Body of pancreas (tissue), 4 donors: ENCODE measurements at places on chromosomes 11 and 22. TPM values are rescaled to one million over a fixed set of nuclear protein-coding genes. Genes with fewer than 3 reads are reported as not detected.

GRCh38 chr11:66188580-66188979 is 79.9 kb upstream of the RAB1B start:
- H3K4me3 ChIP-seq, result no peak overlapping the region
- peaks cover 1% of the 10 kb centered on the region for H3K36me3 ChIP-seq
- H3K27ac ChIP-seq, result no peak overlapping the region

- H3K36me3 ChIP-seq, result no peaks in the 10 kb centered on the region
- DNase-seq, result no peak
- H3K27ac ChIP-seq, result no peak overlapping the region
- no peaks in the 10 kb centered on the region for H3K4me1 ChIP-seq
- H3K4me3 ChIP-seq, result no peak overlapping the region
These were observed 203.9 kb upstream of the BLID start for GRCh38 chr11:122319691-122320620.

DNA sequence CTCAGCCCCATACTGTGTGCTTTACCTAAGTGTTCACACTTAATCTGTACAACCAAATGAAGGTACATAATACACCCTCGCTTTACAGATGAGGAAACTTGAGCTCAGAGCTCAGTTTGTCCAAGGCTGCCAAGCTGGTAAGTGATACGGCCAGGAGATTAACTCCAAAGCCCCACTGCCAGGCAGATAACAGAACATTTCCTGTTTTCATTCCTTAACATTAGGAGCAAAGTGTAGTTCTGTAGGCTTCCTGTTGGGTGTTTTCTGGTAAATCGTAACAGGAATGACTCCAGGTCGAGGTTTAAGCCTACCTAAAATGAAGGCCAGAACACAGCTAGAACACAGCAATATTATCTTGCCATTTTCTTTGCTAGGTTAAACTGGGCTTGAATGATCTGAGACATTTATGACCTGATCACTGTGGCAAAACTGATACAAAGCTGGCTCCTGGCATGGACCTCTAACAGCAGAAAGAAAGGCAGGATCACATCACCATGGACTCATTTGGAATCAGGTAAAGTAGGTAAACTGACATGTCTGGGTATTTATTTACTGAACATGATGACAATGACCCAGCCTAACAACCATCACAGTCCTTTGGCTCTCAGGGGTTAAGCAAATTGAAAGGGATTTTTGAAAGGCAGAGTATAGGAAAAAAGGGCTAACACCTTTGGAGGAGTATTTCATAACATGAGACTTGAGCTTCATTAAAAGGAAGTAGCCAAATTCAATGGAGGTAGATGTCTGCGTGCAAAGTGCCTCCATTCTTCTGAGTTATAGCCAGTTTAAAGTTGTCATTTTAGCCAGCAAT is 3.9 kb upstream of the NUP50 start:
- H3K4me3 ChIP-seq, result no peak overlapping the region
- H3K27ac ChIP-seq, result peak overlapping the region; percentile 77
- H3K27me3 ChIP-seq, result no peaks in the 10 kb centered on the region

NOX4 gene
- total RNA-seq, result 0.78 TPM

ANO9 gene
- 15.6 TPM for total RNA-seq

DNA sequence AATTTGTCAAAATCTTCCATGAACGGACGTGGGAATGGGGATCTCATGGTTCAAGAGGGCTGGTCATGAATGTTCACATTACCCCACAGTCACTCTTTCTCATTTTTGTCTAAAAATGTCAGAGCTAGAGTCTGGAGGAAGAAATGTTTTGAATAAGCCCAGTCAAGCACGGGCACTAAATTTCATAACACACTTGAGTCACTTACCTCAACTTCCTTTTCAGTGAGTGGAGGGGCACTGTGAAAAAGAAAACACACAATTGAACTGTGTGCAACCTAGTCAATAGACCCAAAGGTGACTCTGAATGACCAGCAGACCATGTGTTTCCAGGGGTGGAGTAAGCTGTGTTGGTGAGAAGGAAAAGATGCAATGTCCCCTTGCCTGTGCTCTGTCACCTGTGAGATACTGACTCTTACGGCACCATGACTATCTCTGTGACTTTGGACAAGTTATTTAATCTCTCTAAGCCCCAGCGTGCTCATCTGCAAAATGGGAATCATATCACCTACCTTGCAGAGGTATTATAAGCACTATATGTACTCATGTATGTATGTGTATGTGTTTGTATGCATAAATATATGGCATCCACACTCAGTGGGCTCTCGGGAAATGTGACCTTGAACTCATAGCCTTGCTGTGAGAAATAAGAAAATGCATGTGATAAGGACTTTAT is 38.2 kb upstream of the LYVE1 start:
- H3K4me1 ChIP-seq, result no peaks in the 10 kb centered on the region
- no peaks in the 10 kb centered on the region for H3K36me3 ChIP-seq
- no peak overlapping the region for H3K4me3 ChIP-seq
- peak; percentile 27 for DNase-seq

- H3K27me3 ChIP-seq, result no peaks in the 10 kb centered on the region
- H3K4me1 ChIP-seq, result no peaks in the 10 kb centered on the region
- H3K36me3 ChIP-seq, result no peaks in the 10 kb centered on the region
- no peak overlapping the region for H3K27ac ChIP-seq
These were observed 28.9 kb downstream of the ZNF214 start for GRCh38 chr11:6991227-6991626.

TOMT gene
- not detected for total RNA-seq

DNA sequence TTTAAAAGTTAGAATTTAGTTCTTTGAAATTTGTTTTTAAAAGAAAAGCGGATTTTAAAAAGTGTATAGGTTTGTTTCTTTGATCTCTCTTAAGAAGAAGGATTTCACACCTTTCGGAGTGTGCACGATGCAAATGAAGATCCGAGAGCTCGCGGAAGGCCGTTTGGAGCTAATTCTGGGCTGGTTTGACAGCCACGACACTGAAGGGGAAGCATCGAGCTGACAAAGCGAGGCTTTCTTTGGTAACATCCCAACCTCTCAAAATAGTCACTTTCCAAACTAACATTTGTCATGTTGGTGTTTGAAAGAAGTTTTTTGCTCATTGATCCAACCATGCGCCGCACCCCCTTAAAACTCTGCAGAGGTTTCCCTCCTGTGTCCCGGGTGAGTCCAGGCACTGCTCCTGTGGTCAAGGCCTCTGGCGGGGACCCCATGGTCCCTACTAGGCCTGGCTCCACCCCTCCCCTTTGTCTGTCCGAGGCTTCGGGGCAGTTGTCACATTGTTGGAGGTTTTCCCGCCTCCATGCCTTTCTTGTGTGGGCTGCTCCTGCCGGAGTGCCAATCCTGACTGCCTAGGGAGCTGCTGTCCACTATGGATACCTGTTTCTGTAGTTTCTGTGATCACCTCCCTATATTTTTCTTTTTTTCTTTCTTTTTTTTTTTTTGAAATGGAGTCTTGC is 39.7 kb downstream of the MPPED1 start:
- no peak for DNase-seq
- H3K4me3 ChIP-seq, result no peak overlapping the region
- H3K27me3 ChIP-seq, result no peaks in the 10 kb centered on the region
- H3K4me1 ChIP-seq, result no peaks in the 10 kb centered on the region

DNA sequence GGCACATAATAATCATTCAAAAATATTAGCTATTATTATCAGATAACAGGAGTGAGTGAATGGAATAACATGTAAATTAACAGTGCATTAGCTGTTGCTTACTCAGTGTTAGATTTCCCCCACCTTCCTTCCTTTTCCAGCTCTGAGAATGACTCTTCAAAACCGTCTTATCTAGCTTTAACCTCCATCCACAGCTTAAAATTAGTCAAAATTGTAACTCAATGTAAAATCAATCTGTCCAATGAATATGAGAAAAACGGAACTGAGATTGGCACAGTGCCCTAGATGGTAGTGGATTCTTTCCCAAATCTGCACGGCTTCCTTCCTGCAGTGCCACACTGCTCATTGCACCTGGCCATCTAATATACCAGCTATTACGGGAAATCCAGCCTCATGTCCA is 156.8 kb upstream of the BDNF start:
- peaks cover 8% of the 10 kb centered on the region for H3K4me1 ChIP-seq
- DNase-seq, result no peak
- no peak overlapping the region for H3K27ac ChIP-seq
- no peaks in the 10 kb centered on the region for H3K36me3 ChIP-seq

DNA sequence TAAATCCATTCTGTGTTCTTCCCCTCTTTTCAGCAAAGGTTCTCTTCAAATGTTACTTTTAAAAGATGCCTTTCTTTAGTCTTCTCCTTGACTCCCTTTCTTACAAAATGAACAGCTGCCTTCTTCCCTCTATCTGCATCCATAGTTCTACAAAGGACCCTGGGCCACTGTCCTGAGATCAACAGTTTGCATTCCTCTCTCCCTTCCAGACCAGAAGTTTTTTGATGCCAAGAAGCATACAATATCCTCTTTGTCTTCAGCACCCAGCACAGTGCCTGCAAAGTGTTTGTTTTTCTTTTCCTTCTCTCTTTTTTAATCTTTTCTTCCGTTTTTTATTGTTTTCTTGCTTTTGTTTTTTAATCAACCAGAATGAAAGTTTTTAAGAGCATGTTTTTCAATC is 183.5 kb upstream of the SNX19 start:
- no peak overlapping the region for H3K27ac ChIP-seq
- DNase-seq, result no peak
- no peaks in the 10 kb centered on the region for H3K36me3 ChIP-seq
- no peaks in the 10 kb centered on the region for H3K4me1 ChIP-seq

FLRT1 gene
- total RNA-seq, result not detected

GRCh38 chr11:37519781-37520180 is 921.7 kb upstream of the RAG2 start:
- no peak overlapping the region for H3K4me3 ChIP-seq
- no peak for DNase-seq
- H3K36me3 ChIP-seq, result no peaks in the 10 kb centered on the region
- no peak overlapping the region for H3K27ac ChIP-seq

- H3K27ac ChIP-seq, result no peak overlapping the region
- no peak for DNase-seq
- H3K36me3 ChIP-seq, result no peaks in the 10 kb centered on the region
- H3K4me3 ChIP-seq, result no peak overlapping the region
- no peaks in the 10 kb centered on the region for H3K27me3 ChIP-seq
These were observed 9.2 kb downstream of the FADD start for GRCh38 chr11:70212227-70212811.

- H3K36me3 ChIP-seq, result no peaks in the 10 kb centered on the region
- no peak for DNase-seq
- H3K4me1 ChIP-seq, result peaks cover 20% of the 10 kb centered on the region
- H3K4me3 ChIP-seq, result no peak overlapping the region
These were observed 3.5 kb upstream of the MRPL48 start for GRCh38 chr11:73784080-73784634.
